Cerebellar nuclear complex (tissue), 1 donor: ENCODE measurements at places on chromosomes 11 and 22.

DNA sequence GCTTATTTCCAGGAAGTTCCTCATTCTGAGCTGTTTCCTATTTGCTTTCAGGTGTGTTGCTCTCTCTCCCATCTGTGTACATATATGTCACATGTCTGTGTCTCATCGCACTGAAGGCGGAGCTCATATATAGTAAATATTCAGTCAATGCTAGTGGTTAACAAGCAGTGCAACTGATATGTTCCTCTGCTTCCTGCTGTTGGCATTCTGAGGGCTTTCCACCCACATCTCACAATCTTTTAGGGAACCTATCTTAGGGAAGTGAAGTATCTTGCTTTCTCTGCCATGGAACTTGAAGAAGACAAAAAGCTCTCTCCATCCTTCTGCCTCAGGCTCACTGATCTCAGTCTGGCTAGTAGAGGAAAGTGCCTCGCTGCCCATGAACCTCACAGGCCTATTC, 139.8 kb downstream of the TTC17 start:
- DNase-seq = no peak

- no peak for DNase-seq
Measured at GRCh38 chr22:34344702-34345101, 424.4 kb upstream of the LARGE1 start.

GRCh38 chr11:68460741-68461574, at the start of gene PPP6R3:
Gene PPP6R3 (plus strand): TSS chr11:68460752. CDS start chr11:68537665, 76,913 bp downstream.
- DNase-seq = no peak

GRCh38 chr11:96168623-96169022, 174.4 kb downstream of the MAML2 start:
- no peak for DNase-seq

DNA sequence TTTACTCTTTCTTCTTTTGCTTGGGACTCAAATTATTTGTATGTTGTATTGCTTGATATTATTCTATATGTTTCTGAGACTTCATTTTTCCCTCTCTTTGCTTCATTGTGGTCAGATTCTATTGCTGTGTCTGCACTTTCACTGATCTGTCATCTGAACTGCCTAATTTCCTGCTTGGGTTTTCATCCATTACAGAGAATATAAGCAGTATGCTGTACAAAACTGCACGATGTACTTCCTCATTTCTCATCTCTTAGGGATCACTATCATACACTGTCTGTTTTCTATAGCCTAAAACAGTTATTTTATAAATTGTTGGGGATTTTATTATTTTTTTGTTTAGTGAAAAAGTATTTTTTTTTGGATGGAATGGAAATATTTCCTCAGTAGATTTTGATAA, 736.7 kb upstream of the ANO5 start:
- no peak for DNase-seq

- no peak for DNase-seq
Measured at GRCh38 chr11:4881188-4881587, 512 bp upstream of the OR51T1 start.

GRCh38 chr11:62508336-62509058, 38.1 kb downstream of the AHNAK start:
- DNase-seq = no peak

DNA sequence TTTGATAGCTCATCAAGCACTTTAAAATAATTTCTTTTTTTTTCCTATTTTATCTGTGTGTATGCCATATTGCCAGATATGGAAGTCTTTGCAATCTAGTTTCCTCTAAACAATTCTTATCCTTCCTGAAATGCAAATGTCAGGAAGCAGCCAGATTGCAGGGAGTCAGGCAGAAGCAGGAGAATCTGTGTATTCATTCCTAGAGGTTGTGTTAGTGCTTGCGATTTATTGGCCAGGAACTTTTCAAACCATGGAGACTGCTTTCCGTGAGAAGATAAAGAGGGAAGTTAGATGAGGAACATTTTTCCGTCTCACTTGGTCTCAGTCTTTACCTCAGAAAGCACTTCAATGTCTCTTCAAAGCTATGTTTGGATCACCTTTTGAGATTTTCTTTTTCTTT, 91.9 kb downstream of the GRAMD1B start:
- no peak for DNase-seq

DNA sequence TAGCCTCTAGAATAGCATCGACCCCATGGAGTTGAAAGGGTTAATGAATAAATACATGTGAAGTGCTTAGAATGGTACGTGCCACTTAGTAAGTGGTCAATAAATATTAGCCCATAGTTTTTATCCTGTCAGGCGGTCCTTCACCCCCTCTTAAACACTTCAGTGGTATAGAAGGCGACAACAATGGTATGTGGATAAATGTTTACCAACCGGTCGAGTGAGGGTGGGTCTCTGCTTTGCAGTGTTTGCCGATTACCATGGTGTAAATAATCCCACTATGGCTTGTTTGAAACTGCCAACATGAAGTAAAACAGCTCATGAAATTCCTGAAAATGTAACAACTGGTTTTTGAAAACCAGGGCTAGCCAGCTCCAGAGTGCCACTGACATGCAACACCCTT, 541.2 kb downstream of the BUD13 start:
- DNase-seq = no peak

- DNase-seq = no peak
Measured at GRCh38 chr11:116651737-116652237, 121.0 kb downstream of the BUD13 start.

DNA sequence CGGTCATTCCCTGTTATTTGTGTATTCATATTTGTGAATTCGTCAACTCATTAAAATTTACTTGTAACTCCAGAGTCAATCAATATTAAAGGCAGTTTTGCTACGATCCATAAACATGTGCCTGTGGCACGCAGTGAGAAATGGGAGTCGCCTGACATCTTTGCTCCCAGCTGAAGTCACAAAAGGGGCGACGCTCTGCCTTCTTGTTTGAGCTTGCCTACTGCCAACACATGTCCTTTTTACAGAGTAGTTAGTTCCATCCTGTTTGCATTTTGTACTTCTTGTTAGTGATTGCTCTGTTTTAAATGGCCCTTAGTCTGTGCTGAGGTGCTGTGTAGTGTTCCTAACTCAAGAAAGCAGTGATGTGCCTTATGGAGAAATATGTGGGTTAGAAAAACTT, 305.3 kb downstream of the ETS1 start:
- DNase-seq = no peak

GRCh38 chr11:100851147-100851546, 164.1 kb downstream of the ARHGAP42 start:
- no peak for DNase-seq

- DNase-seq = no peak
Measured at GRCh38 chr11:59207988-59208451, 4.7 kb downstream of the MPEG1 start.

DNA sequence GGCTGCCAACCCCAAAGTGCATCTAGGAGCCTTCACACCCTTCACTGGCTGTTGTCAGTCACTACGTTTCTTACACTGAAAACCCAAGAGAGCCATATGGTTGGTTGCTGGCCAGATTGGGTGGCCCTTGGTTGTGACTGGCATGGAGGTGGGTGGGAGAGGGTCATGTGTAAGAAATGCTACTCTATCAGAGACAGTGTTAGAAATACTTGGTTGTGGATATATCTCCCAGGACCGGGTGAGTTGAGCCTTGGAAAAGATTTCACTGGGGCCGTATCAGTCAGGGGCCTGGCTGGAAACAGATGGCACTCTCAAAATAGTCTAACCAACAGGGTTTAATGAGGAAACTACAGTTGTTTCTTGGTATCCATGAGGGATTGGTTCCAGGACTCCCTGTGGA, 15.2 kb downstream of the ENDOD1 start:
- DNase-seq = no peak

GRCh38 chr11:130826572-130826971, 89.7 kb downstream of the SNX19 start:
- no peak for DNase-seq

GRCh38 chr11:70550456-70551195, 152.3 kb downstream of the CTTN start:
- DNase-seq = no peak

DNA sequence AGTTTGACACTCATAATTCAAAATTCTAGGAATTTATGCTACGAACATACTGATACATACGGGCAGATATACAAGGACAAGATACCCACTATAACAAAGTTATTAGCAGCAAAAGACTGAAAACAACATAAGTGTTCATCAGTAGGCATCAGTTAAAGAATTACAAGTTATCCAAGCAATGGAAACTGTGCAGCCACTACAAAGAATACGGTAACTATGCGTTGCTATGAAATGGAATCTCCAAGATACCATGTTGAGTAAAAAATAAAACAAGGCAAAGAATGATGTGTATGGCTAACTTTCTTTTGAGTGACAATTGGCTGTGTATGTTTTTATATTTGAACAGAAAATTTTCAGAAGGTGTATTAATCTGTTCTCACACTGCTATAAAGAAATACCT, 151.7 kb downstream of the ADAMTS15 start:
- DNase-seq = no peak

DNA sequence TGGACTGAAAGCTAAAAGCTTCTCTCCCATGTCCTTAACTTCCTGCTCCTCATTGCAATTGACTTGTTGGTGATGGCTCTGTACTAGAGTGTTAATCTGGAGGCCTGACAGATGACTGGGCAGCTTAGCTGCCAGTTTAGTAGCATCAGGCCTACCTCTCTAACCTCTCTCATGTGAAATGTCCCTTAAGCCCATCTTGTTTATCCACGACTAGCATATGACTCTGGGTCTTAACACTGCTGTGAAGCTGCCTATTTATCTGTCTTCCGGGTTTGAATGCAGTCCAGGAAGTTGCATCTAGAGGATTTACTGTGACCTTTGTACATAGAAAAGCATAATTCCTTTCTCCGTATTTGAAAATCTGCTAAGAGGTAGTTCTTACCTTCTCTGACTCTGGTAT, 85.3 kb upstream of the HORMAD2 start:
- DNase-seq = no peak

GRCh38 chr11:68584991-68585524, 99.3 kb upstream of the GAL start:
- DNase-seq = no peak

DNA sequence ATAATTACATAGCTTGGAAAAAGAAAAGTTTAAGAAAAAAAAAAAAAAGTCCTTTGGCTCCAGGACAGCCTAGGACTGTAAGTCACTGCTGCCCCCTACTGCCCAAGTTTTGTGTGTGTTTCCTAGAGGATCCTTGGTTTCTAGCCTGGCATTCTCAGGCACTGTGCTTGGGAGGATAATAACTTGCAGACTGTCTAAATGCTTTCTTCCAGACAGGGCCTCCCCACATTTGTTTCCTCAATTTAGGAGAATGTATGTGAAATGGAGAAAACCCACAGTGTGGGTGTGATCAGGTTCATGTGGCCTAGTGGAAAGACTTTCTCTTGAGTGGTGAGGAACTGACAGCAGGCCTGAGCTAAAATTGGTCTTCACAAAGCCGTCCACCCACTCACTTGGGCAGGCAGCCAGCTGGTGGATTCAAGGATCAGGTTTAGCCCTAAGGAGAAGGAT, 191.0 kb downstream of the NAV2 start:
- DNase-seq = peak; percentile 28

GRCh38 chr11:105054723-105055493, 9.8 kb upstream of the CARD16 start:
- no peak for DNase-seq

DNA sequence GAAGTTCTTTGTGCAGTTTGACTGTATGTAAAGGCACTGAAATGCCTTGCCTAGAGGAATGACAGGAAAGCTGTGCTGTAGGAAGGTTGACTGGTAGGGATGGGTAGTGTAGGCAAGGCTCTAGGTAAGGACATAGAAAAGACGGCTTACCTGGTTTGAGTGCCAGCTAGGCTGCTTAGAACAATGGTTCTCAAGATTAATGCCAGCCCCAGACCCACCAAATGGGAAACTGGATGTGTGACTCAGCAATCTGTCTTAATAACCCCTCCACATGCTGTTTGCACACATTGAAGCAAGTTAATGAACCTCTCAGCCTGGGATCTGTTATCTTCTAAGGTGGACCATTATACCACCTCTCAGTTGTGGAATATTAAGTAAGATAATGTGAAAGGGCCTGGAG, 3.7 kb downstream of the RPS3 start:
- no peak for DNase-seq
